AG10803 (cell line): ENCODE measurements at places on chromosomes 6 and 20.

- DNase-seq, result no peak
Observed at GRCh38 chr6:135531954-135532490, 34.5 kb upstream of the AHI1 start.

DNA sequence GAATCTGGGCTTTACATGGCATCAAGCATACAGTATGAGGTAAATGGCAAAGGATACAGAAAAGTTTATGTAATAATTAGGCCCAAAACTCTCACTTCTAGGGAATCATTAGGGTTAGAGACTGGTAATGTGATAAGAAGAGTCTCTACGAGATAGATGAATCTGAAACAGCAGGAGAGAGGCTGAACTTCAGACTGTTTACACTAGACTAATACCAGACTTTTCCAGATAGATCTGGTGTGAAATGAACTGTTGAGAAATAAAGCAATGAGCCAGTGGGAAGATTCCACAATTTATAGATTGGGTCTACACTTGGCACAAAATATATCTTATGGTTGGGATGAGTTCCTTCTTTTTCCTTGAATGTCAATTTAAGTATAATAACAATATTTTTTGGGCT is 134.3 kb downstream of the MAN1A1 start:
- DNase-seq, result no peak

DNA sequence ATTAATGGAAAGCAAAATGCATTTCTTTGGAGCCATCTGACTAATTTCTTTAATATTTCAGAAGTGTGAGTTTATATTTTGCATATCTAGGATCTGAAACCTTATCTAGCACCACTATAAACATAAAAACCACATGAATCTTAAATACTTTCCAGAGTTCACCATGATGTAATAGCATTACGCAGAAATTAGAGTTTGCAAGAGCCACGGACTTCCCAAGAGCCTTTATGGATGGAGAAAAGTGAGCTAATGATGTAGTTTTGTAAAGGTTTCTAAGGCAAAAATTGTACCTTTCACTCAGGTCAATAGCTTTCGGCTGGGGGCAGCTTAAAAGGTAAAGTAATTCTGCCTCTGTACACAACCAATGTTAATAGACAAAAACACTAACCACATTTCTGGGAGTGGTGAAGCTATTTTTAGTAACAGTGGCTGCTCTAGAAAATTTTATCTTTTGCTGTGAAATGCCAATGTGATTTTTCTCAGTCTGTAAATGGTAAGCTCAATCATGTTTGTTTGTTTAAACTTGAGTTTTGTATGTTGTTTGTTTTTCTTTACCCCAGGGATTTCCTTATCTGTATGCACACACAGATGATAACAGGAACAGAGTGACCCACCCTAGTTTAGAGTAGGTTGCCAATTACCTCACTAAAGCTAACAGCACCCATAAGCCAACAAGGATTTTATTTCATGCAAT is 80.5 kb downstream of the FILIP1 start:
- no peak for DNase-seq

GRCh38 chr20:32231847-32232246 is 24.2 kb downstream of the POFUT1 start:
- DNase-seq, result no peak

- no peak for DNase-seq
Observed at GRCh38 chr6:50071921-50072320, 22.2 kb upstream of the DEFB112 start.

- no peak for DNase-seq
Observed at GRCh38 chr20:46359233-46359751, 47.1 kb downstream of the ELMO2 start.

- peak; percentile 40 for DNase-seq
Observed at GRCh38 chr20:51385646-51386530, 156.6 kb downstream of the NFATC2 start.
